ENCODE measurements at places on chromosomes 13 and 19. TPM values are rescaled to one million over a fixed set of nuclear protein-coding genes. Genes with fewer than 3 reads are reported as not detected.

DNA sequence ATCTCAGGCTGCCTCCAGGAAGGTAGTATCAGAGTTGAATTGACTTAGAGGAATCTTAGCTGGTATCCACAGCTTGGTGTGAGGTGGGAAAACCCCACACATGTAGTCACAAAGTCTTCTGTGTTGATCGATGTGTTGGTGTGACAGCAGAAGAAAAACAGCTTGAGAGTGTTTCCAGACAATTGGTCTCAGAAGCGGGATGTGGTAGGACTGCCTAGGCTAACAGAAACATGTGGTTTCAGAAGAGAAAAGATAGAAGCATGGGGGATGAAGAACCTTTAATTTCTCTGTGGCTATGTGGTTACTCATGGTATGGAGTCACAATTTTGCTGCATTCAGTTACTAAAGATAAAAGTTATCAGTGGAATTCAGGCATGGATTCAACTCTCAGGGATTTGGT lies 134.7 kb upstream of the SLITRK5 start:
- no peak for DNase-seq

DNA sequence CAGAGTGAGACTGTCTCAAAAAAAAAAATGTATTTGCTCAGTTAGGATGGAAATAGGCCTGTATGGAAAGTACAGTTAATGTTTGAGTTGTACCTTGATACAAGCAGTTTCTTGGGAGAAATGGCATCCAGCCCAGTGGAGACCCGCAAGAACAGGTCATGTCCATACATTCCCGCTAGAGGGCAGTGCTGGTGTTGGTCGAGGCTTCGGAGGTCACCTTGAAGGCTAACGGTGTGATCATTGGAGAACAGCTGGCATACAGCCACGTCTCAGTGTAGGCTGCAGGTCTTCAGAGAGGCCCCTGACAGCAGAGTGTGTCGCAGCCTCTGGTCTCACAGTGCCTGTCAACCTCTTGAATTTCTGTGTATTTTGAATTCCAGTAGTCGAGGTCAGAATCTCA lies 7.5 kb downstream of the ZNF610 start:
- no peak for DNase-seq

GRCh38 chr19:28632371-28633080 lies 580.4 kb downstream of the UQCRFS1 start:
- no peak for DNase-seq

DNA sequence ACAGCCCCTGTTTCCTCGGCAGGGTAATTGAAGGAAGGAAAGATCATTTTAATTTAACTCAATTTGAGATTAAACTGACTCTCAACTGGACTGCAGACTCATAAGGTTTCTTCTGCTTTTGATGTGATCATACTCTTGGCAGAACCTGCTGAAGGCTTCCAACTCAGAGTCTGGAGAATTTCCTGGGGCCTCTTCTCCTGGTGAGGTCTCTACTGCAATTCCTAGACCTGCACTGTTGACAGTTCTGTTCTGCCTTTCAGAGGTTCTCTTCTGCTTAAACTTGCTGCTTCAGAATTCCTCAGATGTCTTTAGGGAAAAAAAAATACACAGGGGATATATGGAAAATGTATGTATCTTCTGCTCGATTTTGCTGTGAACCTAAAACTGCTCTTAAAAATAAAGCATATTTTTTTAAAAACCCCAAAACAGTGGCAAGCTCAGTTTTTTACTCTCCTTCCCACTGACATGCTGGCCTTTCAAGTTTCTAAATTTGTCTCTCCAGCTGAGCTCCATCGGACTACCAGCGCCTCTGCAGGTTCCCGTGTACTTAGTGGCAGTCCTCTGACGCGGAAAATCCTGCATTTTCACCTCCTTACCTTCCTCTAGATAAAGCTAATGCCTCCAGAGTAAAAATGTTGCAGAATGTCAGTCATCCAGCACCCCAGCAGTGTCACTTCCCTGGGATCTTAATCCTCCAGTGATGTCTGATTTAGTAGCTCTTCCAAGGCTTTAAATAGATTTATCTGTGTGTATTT lies 733.5 kb upstream of the SGCG start:
- no peak for DNase-seq

- DNase-seq, result peak; percentile 74
Measured at GRCh38 chr19:55088543-55089341, 13.1 kb downstream of the EPS8L1 start.

GRCh38 chr13:38002606-38003005 lies 133.0 kb upstream of the TRPC4 start:
- no peak for DNase-seq

- peak; percentile 26 for DNase-seq
Measured at GRCh38 chr13:59774491-59774971, 389.2 kb downstream of the DIAPH3 start.

DNA sequence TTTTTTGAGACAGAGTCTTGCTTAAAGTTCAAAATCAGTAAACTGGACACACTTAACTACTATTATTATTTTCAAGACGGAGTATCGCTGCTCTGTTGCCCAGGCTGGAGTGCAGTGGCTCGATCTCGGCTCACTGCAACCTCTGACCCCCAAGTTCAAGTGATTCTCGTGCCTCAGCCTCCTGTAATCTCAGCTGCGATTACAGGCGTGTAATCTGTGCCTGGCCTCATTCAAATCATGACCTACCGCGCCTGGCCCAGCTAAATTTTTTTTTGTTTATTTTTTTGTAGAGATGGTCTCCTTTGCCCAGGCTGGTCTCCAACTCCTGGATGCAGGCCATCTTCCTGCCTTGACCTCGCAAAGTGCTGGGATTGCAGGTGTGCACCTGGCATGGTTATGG lies 23.0 kb downstream of the ZNF101 start:
- no peak for DNase-seq

- no peak for DNase-seq
Measured at GRCh38 chr19:1917146-1917545, 11.9 kb downstream of the ADAT3 start.

DNA sequence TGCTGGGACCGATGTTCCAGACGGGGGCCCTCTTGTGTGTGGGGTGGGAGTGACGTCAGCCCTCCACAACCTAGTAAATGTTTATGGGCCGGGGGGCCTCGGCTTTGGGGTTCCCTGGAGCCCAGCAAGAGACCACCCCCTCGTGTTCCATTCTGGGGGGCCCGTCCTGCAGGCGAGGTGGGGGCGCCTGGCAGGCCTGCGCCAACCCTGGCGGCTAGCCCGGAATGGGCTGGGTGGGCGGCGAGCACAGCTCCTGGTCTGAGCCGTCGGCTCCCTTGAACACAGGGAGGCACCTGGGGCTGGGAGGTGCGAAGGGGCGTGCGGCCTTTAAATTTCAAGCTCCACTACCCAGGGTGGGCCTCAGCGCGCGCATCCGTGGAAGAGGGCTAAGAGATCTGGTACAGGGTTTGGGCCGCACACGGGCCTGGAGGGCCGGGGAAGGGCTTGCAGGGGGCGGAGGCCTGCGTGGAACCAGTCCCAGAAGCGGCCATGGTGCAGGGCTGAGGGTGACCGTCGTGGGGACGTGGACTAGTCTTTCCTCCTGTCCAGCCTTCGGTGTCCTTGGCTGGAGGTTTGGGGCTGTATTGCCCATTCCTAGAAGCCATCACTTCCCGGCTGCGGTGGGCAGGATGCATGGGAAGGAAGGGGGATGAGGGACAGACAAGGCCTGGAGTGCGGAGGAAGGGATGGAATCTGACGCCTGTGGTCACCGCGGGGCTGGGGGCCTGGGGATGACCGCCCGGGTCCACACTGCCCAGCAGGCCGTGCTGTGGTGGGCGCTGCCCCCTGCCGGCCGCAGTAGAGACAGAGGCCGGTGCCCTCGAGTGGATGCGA lies 11.4 kb downstream of the NDUFA11 start:
- no peak for DNase-seq

- DNase-seq, result no peak
Measured at GRCh38 chr13:91072486-91072885, 275.0 kb upstream of the MIR17HG start.

- DNase-seq, result no peak
Measured at GRCh38 chr13:46388846-46389245, 1.8 kb upstream of the RUBCNL start.

DNA sequence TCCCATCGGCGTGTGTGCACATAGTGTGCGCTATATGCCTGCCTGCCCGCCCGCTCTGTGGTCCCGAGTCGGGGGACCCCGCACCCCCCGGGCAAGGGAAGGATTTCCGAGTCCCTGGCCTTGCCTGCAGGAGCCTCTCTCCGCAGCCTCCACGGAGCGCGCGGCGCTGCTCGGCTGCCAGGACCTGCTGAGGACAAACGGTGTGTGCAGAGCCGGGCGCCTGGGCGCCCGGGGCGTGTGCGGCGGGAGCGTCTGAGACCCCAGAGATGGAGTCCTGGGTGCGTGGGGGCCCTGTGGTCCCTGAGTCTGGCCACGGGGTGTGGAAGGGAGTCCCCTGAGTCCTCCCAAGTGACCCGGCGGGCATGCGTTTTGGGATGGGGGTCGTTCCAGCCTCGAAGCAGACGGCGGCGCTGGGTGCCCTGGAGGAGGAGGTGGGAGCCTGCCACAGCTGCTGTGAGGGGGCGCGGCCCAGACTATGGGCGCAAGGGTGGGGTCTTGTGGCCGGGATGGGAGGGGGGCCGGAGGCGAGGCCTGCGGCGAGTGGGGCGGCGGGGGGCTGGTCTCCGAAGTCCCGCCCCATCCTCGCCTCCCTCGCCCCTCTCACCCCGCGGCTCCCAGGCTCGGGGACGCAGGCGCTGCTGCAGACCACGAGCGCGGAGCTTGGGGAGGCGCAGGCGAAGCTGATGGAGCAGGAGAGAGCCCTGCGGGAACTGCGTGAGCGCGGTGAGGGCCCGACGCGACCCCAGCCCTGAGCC lies 25.3 kb downstream of the CLEC4M start:
- DNase-seq, result no peak

Gene NLRP11
- total RNA-seq, result not detected

Gene LIM2
- total RNA-seq, result not detected

Gene DNAJB1
- 164 TPM for total RNA-seq

Gene GFY
- not detected for total RNA-seq

Gene CEACAM19
- 0.47 TPM for total RNA-seq
